ENCODE measurements at places on chromosomes 12 and 14. TPM values are rescaled to one million over a fixed set of nuclear protein-coding genes. Genes with fewer than 3 reads are reported as not detected.

GRCh38 chr14:54312166-54312801, 84.5 kb upstream of the CDKN3 start:
- no peak for DNase-seq

TCL1B gene
- not detected for polyA plus RNA-seq

- DNase-seq = no peak
Observed at GRCh38 chr12:94670898-94671297, 20.5 kb upstream of the TMCC3 start.

APOF gene
- polyA plus RNA-seq = 23.9 TPM

IFNG-AS1 gene
- not detected for polyA plus RNA-seq

DYNC1H1 gene
- 102 TPM for polyA plus RNA-seq

EEF1AKMT3 gene
- 11.4 TPM for polyA plus RNA-seq

DNA sequence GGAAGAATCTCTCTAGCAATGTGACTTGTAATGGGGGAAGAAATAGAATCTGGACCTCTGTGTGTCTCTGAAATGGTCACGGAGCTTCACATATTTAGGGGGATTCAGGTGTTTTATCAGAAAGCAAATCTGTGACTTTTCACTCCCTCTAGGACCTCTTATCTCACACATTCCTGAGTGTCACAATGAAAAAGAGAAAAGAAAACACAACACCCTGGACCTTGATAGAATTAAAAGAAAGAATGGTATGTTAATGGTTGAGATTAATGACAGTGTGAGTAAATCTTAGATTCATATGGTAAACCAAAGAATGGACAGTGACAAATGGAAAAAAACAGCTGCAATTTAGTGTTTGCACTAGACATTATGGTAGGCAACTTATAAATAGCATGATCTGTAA, 68.5 kb downstream of the PKP2 start:
- DNase-seq = no peak

HOXC4 gene
- not detected for polyA plus RNA-seq

DNA sequence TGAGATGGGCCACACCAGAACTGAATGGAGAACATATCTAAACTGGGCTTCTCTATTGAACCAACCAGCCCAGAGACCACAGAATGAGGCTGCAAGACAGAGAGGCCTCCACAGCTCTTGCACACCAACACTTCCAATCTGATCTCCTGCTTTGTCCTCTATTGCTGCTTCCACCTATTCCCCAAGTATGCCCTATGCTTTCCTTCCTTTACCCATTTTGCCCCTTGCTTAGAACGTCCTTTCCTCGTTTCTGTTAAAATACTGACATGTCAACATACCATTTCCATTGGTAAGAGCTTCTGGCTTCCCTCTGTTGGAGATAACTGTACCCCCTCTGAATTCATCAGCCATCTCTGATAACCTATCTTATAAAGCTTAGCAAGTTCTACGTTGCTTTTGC, 2.8 kb downstream of the SLC2A13 start:
- DNase-seq = no peak

GRCh38 chr14:28704153-28704552, 62.4 kb upstream of the FOXG1 start:
- DNase-seq = no peak

DNA sequence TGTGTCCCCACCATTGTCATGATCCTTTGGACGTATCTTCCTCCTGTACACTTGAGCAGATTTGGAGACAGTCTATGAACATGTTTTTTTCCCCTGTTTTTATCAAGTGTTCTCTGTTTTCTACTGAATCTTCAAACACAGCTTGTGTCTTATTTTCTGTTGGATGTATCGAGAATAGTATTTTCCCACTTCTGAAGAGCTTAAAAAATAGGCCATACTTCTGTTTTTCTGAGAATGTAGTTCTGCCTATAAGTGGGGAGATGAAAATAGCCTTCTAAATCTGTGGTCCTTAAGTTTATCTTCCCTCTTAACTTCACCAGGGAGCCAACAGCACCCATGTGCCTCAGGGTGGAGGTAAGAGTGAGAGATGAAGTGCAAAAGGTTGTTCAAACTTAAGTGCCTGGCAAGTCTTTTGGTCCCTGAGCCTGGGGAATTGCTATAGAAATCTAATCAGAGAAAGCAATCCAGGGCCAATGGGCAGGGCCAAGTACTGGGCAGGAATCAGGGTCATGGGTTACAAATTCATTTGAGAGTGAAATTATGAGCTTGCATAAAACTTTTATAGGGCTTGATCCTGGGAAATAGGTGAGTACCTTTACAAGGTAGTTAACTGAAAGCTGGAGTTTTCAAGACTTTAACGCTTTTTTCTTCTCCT, 58.9 kb downstream of the ARF6 start:
- DNase-seq = no peak

PZP gene
- polyA plus RNA-seq = 0.50 TPM

All from HepG2 (cell line).